OCI-M1 (cell line): ENCODE measurements at places on chromosomes 4 and X.

GRCh38 chr4:57989430-57989829 lies 879.2 kb upstream of the IGFBP7 start:
- no peak for DNase-seq

- DNase-seq = no peak
These were observed 11.1 kb downstream of the CYSLTR1 start for GRCh38 chrX:78316265-78316664.

DNA sequence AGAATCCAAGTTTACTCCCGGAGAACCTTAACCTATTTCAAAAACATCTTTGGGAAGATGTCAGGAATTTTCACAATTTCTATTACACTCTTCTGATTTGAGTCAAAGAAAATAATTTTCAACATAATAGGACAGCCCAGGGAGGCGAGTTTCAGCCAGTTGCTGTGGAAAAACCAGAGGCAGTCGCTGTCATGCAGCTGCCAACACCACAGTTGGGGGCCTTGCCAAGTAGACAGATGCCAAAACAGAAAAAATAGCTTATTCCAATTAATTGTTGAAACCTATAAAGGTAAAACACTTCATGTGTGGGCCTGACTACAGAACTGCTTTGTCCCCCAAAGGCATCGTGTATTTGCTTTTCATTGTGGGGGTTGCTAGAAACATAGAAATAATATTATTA lies 225.8 kb downstream of the DMD start:
- no peak for DNase-seq

DNA sequence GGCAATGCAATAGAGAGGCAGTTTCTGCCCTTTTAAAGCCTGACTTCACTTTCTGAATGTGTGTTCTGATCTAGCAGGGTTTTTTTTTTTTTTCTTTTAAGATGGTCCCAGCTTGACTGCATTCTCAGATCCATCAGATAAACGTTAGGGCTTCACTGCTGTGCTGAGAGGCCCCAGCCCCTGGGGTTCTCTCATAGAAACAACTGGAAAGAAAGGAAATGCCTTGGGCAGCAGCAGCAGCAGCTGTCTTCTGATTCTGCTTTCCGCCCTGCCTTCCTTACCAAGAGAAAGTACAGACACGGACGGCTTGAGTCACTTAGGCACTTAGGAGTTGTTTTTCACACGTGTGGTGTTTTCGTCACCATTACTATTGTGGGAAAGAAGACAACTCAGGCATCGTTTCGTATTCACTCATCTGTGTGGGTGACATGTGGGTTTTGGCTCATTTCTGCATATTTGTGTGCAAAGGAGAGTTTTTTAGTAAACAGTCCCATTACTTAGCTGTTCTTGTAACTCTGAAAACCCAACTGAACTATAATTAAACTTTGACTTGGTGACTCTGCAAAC lies 172.0 kb downstream of the PTTG2 start:
- DNase-seq = no peak

- no peak for DNase-seq
These were observed 46.9 kb downstream of the ANTXR2 start for GRCh38 chr4:80026100-80026499.

GRCh38 chr4:81919810-81920209 lies 448.1 kb upstream of the RASGEF1B start:
- DNase-seq = peak; percentile 11

DNA sequence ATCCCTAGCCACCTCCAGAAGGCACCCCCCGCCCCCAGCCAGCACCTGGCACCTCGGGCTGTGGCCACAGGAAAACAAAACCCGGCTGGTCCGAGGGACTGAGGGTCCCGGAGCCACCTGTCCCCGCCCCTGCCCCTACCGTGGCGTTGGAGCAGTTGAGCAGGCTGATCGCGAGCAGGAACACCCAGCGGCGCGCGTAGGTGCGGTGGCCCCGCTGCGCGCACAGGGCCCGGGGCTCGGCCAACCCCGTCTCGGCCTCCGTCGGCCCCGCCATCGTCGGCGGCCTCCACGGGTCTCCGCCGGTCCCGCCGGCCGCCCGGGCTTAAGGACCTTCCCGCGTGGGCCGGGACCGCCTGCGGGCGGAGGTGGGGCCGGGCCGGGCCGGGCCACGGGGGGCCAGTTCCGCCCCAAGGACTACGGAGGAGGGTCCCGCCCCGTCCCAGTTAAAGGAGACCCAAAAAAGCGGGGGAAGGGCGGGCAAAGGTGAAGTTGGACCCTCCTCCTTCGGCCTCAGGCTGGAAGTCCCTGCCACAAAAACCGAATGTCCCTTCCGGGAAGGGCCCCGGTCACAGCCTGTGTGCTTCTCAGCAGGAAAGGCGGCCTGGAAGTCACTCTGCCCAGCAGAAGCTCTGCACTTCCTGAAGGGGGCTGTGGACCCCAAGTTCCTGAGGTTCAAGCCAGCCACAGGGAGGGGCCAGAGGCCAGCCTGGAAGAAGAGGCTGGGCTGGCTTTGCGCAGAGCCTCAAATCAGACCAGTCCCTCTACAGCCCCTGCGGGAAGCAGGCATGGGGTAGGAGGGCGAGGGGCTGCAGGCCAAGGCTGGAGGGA lies at the start of gene SLC49A3:
Gene SLC49A3, minus strand, starts transcription at position 298 of the 828 bp plus-strand sequence. Its CDS starts 24 bp downstream, at position 274.
- DNase-seq = no peak

- DNase-seq = no peak
These were observed 63.1 kb downstream of the COX18 start for GRCh38 chr4:73006286-73006990.

- peak; percentile 51 for DNase-seq
These were observed 69.0 kb upstream of the ATOH1 start for GRCh38 chr4:93759506-93759905.

- no peak for DNase-seq
These were observed 267.8 kb downstream of the STIM2 start for GRCh38 chr4:27128443-27128842.

DNA sequence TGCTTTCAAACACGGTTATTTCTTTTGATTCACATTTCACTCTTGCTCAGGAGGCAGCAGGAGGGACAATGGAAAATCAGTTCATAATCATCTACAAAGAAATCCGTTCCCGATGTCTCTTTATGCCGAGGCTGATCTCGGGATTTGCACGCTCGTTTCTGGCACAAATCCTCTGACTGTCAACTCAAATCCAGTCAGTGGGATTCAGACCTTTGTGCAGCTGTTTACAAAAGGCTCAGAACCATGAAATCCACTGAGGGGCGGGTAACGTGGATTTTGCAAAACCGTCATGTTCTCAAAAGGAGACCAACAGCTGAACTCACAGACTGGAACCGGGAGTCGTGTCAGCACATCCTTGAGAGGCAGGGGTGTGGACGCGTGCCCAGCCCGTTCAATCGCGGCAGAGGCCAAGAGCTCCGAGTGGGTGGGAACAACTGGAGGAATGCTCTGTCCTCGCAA lies 46.4 kb downstream of the ACOX3 start:
- DNase-seq = no peak

DNA sequence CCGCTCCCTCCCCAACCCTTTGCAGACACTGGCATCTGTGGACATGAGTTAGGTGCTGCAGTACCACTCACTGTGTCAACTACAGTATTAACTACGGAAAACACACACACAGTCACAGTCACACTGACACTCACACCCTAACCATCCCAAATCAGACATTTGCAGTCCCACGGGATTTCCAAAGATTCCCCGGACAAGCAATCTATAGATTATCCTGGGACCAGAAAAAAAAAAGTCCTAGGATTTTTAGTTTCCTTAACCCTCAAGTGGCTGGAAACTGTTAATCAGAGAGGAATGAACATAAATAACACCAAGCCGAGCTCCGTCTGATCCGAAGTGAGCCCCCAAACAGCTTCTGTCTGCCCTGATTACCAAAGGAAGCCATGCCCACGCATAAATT lies 81.9 kb upstream of the DHRSX start:
- DNase-seq = no peak

GRCh38 chr4:11397146-11397545 lies 31.5 kb downstream of the HS3ST1 start:
- no peak for DNase-seq

GRCh38 chr4:156676116-156676851 lies 295.3 kb downstream of the PDGFC start:
- no peak for DNase-seq

DNA sequence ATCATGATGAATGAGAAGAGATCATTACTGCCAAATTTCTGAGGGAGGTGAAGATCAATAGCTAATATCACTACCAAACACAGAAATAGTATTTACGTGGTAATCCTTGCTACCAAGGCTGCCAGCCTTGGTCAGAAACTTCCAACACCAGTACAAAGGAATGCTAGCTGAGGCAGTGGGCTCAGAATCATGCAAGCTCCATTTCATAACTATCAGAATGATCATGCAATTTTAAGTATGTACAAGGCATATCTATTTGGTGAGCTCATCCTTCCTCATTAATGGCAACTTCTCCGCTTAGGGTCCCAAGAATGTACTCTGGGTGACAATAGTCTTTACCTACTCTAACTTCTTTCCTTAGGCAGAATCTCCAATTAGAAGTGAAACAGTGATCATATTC lies 135.0 kb downstream of the GPC3 start:
- DNase-seq = no peak

DNA sequence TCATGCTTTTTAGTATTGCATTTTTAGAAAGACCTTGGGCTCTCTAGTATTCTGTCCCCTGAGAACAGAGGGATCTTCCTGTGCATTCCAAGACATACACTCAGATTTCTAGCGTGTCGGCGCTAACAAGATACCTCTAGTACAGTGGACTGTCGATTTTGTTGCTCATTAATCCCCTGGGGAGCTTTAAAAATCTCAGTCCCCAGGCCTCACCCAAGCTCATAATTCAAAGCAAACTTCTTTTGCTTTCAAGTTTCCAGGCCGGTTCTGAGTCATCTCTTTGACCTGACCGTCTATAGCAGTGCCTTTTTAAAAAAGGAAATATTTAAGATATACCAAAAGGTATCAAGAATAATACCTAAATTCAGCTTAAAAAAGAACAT lies 137.0 kb downstream of the AMMECR1 start:
- no peak for DNase-seq

- peak; percentile 63 for DNase-seq
These were observed 419.4 kb downstream of the ADGRL3 start for GRCh38 chr4:61619528-61619927.

DNA sequence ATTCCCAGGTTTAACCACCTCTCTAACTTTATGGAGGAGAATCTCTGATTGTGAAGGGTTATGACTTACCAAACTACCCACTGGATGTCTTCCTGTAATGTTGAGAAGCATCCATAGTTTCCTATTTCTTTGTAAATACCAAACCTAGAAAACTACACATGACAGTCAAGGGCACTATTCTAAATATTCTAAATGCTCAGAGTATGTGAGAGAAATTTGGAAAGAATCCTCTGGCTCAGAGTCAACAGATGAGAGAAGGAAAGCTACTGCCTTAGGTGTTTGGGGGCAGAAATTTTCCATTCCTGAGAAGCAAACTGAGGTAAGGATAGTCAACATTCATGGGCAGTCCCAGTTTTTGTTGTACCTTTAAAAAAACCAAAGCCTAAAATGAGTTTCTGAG lies 155.8 kb downstream of the KCNIP4 start:
- no peak for DNase-seq

DNA sequence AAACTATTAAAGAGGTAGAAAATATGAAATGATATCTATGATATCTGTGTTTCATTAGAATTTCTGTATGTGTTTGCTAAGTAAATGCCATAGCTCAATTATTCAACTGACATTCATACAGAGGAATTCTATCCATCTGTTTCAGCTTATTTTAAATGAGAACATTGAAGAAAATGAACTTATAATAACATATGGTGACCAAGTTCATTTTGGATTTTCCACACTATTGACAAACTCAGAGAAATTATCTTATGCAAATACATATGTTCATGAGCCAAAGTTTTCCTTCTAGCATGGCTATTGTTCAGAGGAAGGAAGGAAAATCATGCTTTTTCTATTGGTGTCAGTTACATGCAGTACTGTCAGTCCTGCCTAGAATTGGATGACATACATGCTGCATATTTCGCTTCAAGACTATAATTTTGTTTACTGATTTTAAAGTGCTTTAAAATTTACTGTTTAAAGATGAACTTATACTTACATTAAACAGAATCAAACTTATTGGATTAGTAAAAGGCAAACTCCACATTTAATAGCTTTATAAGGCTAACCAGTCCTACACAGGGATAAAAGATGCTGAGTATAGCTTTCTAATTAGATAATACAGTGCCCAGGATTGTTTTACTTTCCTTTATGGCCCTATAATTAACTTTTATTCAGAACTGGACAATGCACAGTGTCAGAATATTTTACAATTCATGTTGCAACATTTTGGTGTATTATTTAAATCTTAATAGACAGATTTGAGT lies 646.2 kb downstream of the TRAM1L1 start:
- DNase-seq = no peak

- DNase-seq = no peak
These were observed 11.6 kb upstream of the CXCL13 start for GRCh38 chr4:77593993-77594392.

DNA sequence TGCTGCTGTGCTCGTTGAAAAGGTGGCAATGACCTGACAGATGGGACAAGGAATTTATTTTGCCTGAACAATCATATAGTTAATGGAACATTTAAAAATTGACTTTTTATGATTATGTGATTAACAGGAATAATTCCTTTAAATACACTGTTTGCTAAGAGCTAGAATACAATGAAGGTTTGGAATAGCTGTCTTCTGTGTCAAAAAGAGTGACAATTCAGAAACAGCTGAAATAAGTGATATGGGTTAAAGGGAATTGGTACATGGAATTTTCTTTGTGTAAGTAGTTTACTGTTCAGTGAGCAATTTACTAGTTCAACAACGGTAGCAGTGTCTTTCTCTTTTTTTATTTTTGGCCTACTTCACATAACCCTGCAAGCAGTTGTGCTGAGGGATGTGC lies 1083.5 kb upstream of the GRID2 start:
- no peak for DNase-seq

DNA sequence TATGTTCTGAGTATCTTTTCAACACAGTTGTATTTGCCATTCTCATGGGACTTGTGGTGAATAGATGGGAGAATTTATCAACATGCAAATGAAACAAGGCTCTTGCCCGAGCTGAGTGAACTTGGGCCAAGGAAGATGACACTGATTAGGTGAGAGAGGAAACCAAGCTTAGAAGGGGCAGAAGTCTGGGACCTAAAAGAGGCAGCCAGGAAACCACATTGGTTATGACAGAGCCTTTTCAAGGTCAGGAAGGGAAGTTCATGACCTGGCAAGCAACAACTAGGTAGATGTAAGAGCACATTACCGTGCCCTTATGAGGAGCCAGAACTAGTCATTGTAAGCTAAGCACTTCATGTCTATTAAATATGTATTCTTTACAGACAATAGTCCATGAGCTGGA lies 590.3 kb downstream of the PACRGL start:
- no peak for DNase-seq

DNA sequence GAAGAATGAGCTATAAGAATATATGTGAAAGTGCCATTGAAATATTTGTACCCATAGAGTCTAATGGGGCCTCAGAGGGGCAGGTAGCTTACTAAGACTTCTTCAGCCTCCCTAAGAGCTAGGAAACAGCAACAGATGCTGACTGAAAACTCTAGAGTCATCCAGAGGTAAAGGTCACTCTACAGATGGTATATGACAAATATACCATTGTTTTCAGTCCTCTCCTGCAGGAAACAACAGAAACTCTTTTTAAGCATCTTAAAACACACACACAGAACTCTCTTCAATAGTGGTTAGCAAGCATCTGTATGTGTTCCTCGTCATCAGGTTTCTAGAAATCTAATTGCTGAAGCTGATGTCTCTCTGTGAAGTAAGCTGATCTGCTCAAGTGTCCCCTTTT lies 313.8 kb upstream of the GATB start:
- DNase-seq = no peak
